Occipital lobe (tissue), 3 donors: ENCODE measurements at places on chromosomes 4 and X. TPM values are rescaled to one million over a fixed set of nuclear protein-coding genes. Genes with fewer than 3 reads are reported as not detected.

The TMEM35A gene
- 66.4 TPM for total RNA-seq

The ARHGAP6 gene
- total RNA-seq = 0.78 TPM

The HMGN5 gene
- 0.31 TPM for total RNA-seq

The F11 gene
- not detected for total RNA-seq

The MAGEA8 gene
- total RNA-seq = not detected
